Activated T-helper 9 cell treated with anti-CD3 and anti-CD28 coated beads, Interleukin-2, amount 50 U/mL, for 16 hours (primary cell): ENCODE measurements at places on chromosomes 4 and X.

DNA sequence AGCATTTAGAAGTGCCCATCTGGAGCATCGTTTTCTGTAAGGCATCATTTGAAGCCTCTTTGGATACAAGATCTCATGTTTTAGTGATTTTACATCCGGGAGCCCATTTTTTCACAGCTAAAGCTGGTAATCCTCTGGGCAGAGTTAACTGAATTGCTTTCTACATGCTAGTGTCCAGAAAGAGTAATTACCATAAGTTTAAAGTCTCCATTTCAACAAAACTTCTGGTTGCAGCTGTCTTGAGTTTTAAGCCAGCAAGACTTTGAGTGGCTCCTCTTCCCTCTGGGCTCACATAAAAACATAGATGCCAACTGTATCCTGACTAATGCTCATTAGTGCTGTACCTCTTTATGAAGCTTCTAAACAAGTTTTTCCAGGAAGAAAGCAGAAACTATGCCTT, 65.4 kb downstream of the GPRIN3 start:
- DNase-seq, result no peak

- DNase-seq, result no peak
These were observed 16.0 kb downstream of the UBA6 start for GRCh38 chr4:67684839-67685531.

DNA sequence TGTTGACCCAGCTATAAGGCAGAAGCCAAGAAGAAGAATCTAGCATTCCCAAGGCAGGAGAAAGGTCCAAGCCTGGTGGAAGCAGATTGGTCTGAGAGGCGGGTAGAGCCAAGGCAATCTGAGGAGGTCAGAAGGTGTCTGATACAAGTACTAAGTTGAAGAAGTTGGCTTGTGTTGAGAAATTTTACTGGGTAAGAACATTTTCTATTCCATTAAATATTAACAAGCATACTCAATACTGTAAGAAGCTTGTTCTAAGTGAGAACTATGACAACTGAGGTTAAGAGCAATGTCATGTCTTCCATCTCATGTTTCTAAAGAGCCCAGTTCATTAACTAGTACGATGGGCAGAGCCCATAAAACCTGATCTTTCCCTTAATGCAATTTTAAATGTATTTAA, 75.0 kb downstream of the FAM13A start:
- no peak for DNase-seq

DNA sequence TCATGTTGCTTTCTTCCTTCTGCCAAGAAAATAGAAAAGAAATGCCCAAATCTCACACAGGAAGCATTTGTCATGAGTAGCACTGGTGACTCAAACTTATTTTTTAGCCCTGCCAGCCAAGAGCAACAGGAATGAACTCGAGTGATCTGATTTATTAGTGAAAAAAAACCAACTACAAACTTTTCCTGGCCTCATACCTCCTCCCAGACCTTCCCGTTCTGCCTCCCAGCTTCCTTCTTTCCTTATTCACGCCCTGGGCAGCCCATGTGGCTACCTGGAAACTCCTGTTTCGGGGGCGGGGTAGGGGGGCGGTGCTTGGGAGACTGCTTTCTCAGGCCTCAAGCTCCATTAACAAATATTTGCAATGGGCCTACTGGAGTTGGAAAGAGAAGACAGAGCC, 178.5 kb downstream of the NHS start:
- no peak for DNase-seq

- no peak for DNase-seq
These were observed 138.1 kb downstream of the NPFFR2 start for GRCh38 chr4:72169861-72170260.

- DNase-seq, result no peak
These were observed 50.5 kb upstream of the FAM9C start for GRCh38 chrX:13094828-13095341.

DNA sequence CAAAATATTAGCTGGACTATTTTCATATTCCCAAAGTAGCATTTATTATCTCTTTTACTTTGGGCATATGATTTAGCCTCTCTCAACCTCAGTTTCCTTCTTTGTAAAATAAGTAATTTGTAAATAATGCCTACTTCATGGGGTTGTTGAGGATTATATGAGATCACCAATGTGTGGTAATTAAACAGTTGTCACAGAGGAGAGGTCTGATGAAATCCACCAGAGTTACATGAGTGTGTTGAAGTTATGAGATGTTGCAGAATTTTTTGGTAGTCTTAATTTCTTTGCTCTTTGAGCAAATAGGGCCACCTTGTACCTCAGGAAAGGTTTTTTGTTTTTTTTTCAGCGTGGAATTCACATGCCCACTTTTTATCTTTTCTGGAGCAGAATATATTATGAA, 1.4 kb downstream of the COX7B start:
- DNase-seq, result no peak

DNA sequence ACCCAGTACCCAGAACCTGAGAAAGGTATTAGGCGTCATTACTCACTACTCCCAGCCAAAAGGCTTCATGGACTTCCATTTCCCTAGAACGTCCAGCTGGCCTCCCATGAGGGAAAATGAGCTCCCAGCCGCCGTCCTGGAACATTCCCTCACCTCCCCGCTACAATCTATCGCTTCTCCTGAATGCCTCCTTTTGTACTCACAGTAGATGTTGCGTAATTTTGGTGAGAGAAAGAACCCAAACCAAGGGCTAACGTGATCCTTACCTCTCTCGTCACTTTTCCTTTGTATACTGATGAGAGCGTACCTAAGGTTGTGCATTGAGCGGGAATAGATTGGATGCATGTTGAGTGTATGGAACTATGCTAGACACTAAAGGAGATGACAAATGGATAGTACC, 161.9 kb downstream of the TENM3 start:
- DNase-seq, result no peak

- no peak for DNase-seq
These were observed 1213.2 kb downstream of the RAPGEF2 start for GRCh38 chr4:160316036-160316435.

- no peak for DNase-seq
These were observed 351.4 kb upstream of the SMIM31 start for GRCh38 chr4:164402554-164402953.

GRCh38 chrX:133414406-133415275, 648 bp downstream of the GPC4 start:
- DNase-seq, result no peak

DNA sequence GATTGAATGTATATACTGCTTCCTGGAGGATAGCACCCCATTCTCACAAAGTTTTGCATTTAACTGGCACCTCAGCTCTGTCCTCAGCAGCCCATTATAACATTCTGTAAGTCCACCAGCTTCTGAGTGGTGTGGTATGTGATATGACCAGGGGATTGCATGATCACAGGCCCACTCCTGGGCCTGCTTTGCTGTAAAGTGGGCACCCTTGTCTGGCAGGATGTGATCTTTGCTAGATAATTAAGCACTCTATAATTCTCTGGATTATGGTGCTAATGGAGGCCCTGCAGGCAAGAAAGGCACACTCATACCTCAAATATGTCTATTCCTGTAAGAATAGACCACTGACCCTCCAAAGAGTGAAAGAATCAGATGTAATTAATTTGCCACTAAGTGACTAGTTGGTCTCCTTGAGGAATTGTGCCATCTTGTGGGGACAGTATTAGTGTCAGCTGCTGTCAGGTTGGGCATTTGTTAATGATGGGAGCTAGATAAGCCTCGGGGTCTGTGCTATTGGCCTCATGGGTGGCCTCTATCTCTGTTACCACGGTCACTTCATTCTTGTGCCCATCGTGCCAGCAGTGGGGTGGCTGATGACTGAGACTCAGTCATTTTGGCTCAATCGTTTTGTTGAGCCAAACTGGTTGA, 2.2 kb upstream of the CFI start:
- DNase-seq, result no peak

GRCh38 chr4:76306882-76307659, 538 bp downstream of the STBD1 start:
- no peak for DNase-seq

GRCh38 chr4:5845035-5845905, 47.6 kb downstream of the CRMP1 start:
- no peak for DNase-seq

- no peak for DNase-seq
These were observed 116.3 kb downstream of the DHX15 start for GRCh38 chr4:24468071-24468470.

DNA sequence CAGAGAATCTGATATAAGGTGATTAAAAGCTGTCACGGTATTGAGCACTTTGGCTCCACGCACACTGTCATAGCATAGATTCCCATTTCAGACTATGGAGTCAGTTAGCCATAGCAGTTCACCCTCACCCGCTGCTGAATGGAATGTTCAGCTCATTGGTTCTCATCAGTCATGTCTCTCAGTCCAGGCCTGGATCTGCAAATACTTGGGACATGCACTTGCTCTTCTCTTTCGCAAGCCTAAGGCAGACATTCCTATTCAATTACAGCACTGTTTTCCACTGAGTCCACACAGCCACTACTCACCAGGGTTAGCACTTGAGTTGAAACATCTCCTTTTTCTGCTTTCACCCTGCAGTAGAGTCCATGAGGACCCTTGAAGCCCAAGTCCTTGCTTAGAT, 30.6 kb upstream of the SCML1 start:
- no peak for DNase-seq

- no peak for DNase-seq
These were observed 781.0 kb upstream of the HTR2C start for GRCh38 chrX:113802837-113803236.

DNA sequence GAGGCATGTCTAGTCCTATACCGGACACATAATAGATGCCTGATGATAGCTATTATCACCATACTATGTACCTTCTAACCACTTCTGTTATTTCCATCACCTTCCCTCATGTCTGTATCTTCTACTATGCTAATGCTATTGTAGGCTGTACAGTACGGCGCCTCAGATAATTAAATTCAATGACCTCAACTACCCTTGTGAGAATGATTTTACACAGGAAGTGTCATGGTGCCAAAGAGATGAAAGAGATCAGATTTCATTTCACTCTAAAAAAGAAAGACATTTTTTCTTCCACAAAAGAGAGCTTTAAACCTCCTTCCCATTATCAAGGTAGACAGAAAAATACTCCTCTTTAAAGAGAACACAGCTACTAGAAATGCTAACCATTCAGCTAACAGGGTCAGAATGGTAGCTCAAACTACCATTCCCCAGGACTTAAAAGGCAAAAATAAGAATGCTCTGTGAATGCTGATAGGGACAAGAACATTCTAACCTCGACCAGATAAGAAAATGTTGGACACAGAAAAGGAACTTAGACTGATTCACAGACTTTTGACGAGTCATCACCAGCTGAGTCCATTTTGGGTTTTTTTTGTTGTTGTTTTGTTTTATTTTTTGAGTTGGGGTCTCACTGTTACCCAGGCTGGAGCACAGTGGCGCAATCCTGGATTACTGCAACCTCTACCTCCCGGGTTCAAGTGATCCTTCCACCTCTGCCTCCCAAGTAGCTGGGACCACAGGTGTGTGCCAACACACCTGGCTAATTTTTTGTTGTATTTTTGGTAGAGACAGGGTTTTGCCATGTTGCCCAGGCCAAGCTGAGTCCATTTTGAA, 99.2 kb upstream of the RAPGEF2 start:
- no peak for DNase-seq

DNA sequence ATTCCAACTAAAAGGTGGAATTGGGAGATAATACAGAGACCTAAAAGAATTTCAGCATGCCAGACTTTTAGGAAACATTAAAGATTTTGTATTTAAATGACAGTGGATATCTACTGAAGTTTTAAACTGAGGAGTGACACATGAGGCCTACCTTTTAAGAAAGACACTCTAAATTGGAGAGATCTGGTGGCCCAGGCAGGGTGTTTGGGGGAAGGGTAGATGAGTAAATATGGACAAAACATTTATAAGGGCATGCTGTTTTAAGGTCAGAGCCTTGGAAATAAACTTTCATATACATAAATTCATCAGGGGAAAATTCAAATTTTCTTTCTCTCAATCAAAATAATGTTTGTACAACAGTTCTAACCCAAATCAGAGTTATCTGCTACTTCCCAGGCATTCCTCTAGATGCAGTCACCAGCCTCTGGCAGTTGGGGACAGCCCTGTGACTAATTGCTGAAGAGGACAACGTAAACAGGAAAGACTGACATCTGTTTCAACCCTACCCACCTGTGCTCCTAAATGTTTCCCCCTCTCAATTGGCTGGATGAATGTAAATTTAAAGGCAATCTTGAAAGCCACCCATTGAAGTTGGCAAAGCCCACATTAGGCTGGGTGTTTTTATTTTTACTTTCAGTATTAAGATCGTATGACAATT, 1646.9 kb upstream of the ADGRL3 start:
- DNase-seq, result no peak

GRCh38 chr4:143369552-143369951, 32.9 kb downstream of the GAB1 start:
- no peak for DNase-seq

- no peak for DNase-seq
These were observed 460.5 kb upstream of the CNKSR2 start for GRCh38 chrX:20913760-20914159.

DNA sequence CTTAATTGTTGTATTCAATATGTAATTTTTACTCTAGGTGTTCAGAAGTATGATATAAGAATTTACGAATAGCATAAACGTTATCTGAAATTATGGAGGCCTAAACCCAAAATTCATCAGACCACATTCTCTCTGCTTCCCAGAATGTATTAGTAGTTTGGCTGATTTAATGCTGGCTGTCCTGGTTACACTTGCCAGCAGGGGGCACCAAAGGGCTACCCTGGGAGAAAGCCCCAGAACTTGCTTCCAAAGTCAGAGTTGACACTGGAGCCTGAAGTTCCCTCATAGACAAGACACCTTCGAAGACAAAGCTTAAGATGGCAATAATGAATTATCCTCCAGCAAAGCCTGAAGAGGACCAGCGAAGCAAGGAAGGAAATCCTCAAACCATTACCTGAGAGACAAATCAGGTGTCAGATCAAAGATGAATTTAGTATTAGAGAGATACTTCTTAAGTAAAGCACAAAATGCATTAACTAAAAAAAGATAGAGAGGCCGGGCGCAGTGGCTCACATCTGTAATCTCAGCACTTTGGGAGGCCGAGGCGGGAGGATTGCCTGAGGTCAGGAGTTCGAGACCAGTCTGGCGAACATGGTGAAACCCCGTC, 11.3 kb upstream of the ANOS1 start:
- peak; percentile 34 for DNase-seq

DNA sequence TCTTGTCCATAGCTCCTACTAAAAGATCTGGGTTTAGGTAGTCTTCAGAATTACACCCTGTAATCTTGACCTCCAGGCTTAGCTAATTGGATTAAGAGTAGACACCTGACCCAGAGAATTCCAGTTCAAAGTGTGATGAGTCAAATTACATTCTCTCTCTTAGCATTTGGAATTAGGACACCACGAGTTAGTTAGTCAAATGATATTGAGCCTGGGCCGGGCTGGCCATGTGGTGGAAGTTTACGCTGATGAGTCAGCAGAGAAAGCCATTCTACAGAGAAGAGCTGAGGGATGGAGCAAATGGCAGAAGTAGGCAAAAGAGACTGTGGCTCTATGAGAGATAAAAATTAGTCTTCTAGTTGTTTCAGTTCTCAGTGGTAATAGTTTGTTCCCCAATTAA, 31.1 kb downstream of the CEP44 start:
- DNase-seq, result no peak

DNA sequence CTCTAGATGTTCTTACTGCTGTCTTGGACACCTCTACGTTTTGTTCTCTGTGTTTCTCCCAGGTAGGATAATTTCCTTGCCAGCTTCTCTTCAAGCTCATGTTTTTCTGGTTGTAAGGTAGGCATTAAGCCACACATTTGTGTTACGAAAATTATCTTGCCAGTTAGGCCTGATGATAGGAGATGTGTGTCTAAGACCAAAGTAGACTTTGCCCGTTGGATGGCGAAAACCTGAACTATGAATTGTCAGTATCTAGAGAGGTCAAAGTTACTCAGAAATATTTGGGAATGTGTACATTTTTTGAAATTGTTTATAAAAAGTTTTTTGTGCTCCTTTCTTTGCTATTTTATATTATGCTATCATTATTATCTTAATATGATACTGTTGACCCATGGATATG, 72.8 kb downstream of the FHIP1A start:
- no peak for DNase-seq
